ENCODE measurements at places on chromosomes 12 and 14.

DNA sequence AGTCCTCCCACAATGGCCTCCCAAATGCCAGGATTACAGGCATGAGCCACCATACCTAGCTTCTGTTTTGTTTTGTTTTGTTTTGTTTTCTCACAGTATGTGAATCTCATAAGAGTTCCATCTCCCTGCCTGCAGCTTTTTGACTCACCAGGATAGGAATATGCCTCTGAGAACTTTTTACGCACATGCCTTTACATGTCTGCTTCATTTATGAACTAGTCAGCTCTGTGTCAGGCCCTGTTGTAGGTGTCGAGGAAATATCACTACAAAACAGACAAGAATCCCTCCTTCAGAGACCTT is 89.0 kb downstream of the BORCS5 start:
- DNase-seq, result no peak

GRCh38 chr12:101764051-101764792 is 25.0 kb upstream of the SYCP3 start:
- DNase-seq, result no peak

DNA sequence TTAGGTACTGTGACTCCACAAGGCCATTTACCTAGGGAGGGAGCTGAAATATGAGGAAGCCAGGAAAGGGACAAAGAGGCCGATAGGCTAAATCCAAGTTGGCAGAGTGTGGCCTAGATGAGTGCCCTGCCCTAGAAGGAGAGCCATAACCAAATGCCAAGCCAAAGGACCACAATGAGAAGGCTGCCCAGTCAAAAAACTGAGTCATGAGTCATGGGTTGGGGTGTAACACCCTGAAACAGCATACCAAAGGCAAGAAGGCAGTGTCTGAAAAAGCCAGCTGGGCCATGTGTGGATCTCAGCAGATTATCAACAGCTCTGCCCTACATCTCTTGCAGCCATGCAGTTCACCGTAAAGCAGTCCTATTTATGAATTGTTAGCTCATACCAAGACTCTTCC is 171.7 kb downstream of the PHLDA1 start:
- DNase-seq, result no peak

DNA sequence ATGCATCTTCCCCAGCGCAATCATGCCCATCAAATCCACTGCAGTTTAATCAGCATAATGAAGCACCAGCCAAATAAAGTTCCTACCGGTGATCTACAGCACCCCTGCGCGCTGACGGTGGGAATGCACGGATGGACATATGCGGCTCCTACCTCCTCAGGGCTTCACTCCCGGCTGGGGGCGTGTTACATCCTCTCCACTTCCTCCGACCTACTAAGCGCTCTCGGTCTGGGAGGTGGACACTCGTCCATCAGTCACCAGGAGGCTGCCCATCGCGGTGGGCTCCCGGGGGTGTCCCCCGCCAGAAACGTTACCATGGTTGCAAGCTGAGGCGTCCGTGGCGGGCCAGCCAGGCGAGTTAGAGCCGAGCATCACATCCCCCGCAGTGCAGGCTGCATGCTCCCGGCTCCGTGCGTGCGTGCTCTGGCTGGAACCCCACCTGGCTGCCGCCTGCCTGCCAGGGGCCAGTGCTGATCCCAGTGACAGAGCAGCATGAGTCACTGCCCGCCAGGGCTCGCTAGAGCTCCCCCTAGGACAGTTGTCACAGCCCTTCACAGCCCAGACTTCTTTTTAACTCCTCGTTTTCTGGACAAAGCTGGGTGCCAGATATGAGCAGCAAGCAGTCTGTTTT is 73.0 kb downstream of the CIT start:
- no peak for DNase-seq

DNA sequence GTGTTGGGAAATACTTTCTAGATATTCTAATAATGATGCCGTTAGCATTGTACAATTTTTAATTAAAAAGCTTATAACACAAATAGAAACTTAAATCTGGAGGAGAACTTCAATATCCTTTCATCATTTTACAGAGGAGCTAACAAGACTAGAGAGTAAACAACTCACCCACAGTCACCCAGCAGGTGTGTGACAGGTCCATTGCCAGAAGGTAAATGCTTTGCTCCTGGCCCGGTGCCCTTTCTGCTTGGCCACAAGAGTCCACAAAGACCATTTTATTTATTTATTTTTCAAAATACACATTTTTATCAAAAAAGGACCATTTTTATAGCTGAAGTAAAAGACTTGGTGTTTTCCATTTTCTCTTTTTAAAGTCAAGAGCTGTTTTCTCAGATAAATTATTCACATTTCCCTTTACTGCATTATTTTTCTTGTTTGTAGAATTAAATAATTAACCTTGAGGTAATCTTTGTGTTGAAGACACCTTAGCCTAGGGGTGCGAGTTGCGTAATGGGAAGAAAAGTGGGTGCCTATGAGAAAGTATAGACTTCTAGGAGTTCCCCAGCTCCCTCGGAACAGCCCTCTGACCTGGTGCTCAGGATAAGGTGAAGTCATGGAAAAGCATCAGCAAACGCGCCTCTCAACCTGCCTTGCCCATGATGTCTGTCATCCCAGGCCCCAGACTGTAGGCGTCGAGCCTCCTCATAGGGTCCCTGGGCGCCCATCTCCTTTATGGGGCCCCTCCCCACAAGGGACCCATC is 26.3 kb upstream of the AMIGO2 start:
- DNase-seq, result no peak

DNA sequence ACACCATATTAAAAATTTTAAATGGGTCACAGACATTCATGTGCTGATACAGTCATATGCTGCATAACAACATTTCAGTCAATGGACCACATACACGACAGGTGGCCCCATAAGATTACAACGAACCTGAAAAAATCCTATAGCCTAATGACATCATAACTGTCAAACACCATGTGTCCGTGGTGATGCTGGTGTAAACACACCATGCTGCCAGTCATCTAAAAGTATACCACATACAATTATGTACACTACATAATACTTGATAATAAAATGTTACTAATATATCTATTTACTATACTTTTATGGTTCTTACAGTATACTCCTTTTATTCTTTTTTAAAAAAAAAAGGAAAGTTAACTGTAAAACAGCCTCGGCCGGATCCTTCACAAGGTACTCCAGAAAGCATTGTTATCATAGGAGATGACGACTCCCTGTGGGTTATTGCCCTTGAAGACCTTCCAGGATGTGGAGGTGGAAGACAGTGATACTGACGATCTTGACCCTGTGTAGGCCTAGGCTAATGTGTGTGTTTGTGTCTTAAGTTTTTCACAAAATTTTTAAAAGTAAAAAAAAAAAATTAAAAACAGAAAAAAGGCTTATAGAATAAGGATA is 5.0 kb upstream of the TDG start:
- DNase-seq, result no peak

GRCh38 chr12:123233505-123234308 is 471 bp downstream of the MTRFR start:
- DNase-seq, result no peak

- DNase-seq, result no peak
These were observed 4.3 kb downstream of the HOXC9 start for GRCh38 chr12:54004063-54004840.

- no peak for DNase-seq
These were observed 7.3 kb upstream of the STX2 start for GRCh38 chr12:130846369-130846768.

DNA sequence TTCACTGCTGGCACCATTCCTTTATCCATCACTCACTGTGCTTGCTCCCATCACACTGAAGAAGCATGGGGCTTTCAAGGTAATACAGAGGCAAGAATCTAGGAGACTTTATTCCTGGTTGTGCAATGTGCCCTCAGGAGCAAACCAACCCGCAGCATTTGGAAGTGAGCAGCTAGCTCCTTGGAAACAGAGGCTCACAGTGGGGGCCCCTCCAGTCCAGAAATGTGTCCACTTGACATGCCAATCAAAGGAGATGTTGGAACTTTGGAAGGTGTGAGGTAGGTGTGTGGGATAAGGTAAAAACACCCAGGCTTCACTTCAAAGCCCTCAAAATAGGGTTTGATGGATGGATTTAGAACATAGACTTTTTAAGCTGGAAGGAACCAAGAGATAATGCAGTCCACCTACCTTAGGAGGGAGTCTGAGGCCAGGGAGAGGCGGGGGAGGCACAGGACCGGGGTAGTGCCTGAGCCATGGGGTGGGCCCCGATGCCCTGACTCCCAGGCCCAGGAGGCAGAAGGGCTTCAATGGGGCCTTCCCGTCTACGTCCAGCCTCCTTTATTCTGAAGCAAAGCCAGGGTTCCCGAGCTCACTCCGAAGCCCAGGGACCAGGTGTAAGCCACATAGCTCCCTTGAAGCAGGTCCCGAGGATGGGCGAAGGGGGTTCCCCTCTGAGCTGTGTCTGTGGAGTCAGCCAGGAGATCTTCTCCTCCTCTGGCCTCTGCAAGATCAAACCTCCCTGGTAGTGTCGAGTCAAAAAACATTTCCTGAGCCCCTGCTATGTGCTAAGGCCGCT is 17.6 kb upstream of the BCL11B start:
- DNase-seq, result no peak

- no peak for DNase-seq
These were observed at the start of gene TUNAR for GRCh38 chr14:95876761-95877538. TUNAR (plus strand) TSS chr14:95876832.

DNA sequence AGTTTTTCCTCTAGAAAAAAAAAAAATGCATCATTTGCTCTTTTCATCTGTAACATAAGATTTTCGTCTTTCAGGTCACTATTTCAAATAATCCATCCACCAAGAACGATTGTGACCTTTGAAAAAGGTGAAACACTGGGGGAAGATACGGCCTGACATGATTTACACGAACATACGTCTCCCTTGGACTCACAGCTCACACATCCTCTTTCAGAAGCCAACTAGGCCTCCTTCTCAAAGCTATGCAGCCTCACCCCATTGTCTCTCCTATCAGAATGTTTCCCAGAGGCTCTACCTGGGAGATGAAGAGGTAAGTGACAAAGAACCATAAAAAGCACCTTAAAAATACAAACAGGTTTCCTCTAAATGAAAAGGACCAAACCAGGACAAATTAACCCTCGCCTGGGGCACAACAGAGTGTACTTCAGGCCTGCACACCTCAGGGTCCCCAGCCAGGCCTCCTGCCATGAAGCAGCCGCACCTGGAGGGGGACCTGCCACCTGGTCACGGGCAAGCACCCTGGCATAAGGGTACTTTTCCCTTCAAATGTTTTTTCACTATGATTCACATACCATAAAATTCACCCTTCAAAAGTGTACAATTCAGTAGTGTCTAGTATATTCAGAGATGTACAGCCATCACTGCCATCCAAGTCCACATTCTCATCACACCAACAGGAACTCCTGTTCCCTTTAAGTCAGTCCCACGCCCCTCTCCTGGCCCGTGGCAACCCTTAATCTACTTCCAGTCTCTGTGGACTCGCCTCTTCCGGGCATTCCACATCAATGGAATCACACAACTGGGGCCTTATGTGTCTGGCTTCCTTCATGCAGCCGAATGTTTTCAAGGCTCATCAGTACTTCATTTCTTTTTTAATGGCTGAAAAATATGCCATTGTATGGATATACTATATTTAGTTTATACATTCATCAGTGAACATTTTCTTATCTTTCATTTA is 5.4 kb downstream of the SLC15A4 start:
- no peak for DNase-seq

- DNase-seq, result no peak
These were observed 182.9 kb downstream of the NOVA1 start for GRCh38 chr14:26414926-26415325.

DNA sequence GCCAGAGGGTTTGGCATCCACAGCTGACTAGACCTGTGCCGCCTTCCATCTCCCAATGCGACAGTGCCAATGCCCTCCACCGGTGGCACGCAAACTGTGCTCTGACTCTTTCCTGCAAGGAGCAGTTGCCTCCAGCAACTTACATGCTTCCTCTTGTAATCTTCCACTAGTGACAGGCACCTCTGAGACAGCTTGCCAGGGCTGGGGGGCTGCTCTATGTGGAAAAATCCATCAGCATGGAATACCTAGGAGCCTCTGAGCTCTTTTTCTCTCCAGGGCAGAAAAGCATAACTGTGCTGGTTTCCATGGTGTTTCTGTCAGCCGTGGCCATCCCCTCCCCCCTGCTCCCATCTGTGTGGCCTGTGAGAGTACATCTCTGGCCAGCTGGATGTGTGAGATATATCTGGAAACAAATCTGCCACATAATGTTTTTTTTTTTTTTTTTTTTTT is 110.6 kb downstream of the MYRFL start:
- DNase-seq, result no peak

- no peak for DNase-seq
These were observed 10.9 kb upstream of the SNX6 start for GRCh38 chr14:34640826-34641225.

DNA sequence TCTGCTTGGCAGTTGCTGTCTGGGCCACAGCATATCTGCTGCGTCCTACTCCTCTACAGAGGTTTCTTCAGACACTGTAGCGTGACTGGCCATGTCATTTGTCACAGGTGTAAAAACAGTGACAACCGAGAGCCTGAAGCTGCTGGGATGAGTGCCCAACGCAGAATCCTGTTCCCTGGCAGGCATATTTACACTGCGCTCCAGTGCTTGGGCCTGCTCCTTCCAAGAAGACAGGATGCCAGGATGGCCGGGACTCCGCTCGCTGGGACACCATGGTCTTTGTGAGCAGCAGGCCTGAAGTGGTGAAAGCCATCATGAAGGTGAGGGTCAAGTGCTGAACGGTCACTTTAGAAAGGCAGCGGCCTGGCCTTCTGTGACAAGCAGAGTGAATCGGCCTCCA is 171.4 kb downstream of the EMP1 start:
- DNase-seq, result no peak

GRCh38 chr12:29944269-29945000 is 160.7 kb upstream of the TMTC1 start:
- no peak for DNase-seq

DNA sequence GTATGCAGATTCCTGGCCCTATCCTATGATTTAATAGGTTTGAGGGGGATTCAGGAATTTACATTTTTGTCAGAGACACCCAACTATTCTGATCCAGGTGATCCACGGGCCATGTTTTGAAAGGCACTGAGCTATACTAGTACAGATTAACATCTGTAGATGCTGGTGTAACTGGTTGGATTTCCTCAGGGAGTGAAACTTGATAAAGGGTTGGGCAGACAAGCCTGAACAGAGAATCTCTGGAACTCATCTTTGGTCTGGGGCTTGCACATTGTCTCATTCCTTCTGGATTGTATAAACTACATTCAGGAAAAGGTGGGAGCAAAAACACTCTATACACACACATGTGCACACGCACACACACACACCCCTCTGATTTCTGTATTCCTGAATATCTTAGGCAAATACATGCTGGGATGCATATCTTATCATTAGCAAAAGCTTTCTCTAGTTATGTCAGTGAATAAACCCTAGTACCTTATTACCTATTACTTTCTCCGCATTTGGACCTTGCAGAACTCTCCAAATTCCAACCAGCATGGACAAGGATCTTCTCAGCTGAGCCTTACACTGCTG is 104.6 kb downstream of the SLC38A1 start:
- no peak for DNase-seq

- no peak for DNase-seq
These were observed 240.5 kb upstream of the DAAM1 start for GRCh38 chr14:58947814-58948445.

DNA sequence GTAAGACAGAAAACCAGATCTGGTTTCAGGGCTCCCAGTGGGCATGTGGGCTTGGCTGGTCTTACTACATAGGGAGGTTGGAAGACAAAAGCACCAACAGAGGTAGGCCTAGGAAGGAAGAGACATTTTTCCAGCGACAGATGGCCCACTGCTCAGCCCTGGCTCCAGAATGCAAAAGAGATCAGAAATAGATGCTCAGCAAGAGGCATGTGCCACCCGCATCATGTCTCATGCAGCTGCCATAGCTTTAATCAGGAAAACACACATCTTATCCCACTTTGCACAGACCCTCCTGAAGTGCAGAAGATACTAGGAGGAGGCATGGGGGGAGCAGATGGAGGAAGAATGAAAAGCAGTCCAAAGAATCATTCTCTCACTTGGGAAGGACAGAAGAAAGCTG is 25.3 kb downstream of the VASH1 start:
- no peak for DNase-seq
